Suppressor macrophage treated with lipopolysaccharide for 4 hours (primary cell): ENCODE measurements at places on chromosomes 13 and 19.

DNA sequence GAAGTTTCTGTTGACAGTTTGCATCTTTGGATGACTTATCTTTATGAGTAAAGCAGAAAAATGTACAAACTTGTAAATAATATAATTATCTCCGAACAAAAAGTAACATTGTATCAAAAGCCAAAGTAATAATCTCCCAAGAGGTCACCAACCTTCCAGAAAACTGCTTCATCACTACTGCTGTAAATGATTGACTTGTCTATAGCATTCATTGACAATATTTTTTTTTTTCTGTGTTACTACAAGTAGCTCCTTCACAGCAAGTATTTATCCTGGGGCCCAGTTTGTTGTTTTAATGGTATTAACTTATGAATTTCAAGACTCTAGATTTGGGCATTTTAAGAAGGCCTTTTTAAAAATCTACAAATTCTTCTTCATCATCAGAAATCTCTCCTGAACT lies 242.4 kb downstream of the KLF12 start:
- no peak for DNase-seq

DNA sequence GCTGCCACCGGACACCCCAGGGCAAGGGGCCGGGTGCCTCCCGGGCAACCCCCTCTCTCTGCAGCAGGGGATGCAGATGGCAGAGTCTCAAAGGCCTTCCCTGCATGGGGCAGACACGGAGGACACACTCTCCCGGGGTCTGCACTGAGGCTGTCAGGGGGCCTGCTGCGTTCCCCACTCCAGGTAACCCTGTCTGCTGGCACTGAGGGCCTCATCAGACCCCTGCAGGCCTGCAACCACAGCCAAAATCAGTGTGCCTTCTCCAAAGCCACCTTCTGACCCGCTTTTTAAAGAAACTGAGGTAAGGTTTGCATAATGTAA lies 93.9 kb downstream of the GNG7 start:
- DNase-seq, result no peak

DNA sequence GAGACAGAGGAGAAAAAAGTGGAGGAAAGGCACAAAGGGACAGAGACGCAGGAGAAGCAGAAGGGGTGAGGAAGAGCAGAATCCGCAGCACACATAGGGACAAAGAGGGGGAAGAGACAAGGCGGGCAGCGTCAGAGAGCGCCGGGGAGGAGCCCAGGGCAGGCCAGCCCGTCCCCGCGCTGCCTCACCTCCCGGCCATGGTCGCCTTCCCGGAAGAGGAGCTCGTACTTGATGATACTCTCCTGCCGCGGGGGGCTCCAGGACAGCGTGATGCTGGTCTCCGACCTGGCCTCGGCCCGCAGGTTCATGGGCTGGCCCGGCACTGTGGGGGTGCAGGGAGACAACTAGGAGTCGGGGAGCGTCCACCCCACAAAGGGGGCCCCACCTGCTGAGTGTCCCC lies 100.6 kb downstream of the PTPRS start:
- no peak for DNase-seq

DNA sequence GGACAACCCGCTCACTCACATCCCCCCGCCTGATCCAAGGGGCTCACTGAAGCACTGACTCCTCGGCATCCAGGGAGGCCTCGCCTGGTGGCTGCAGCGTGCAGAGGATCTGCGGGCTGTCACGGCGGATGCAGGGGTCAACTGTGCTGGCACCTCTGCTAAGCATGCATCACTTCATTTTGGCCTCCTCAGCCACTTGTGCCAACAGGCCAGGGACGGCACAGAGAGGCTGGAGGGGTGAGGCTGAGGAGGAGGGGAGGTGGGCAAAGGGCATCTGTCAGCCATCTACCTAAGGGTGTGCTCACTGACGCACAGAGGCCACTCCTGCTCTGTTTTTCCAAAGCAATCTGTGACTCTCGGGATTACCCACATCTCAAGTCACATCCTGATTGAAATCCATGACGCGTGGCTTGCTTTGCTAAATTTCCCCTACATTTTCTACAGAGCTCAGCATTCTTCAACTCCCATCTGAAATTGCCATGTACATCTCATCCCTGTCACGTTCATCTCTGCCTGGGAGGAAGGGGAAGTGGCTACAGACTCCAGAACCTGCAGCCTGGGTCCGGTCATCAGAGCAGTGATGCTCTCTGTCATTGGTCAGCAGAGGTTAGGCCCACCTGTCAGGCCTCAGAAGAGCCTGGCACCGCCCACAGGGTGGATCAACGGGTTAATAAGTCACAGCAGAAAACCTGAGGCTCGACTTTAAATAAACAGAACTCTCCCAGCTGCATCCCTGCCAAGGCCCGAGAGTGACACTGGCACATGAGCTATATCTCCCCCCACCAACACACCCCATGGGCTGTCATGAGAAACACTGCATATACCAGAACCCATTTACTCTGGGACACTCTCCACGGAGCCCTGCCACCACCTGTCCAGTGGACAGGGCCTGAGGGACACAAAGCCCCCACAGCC lies 17.6 kb downstream of the ELL start:
- peak; percentile 84 for DNase-seq

GRCh38 chr19:12828494-12828893 lies 5.9 kb downstream of the RTBDN start:
- no peak for DNase-seq

DNA sequence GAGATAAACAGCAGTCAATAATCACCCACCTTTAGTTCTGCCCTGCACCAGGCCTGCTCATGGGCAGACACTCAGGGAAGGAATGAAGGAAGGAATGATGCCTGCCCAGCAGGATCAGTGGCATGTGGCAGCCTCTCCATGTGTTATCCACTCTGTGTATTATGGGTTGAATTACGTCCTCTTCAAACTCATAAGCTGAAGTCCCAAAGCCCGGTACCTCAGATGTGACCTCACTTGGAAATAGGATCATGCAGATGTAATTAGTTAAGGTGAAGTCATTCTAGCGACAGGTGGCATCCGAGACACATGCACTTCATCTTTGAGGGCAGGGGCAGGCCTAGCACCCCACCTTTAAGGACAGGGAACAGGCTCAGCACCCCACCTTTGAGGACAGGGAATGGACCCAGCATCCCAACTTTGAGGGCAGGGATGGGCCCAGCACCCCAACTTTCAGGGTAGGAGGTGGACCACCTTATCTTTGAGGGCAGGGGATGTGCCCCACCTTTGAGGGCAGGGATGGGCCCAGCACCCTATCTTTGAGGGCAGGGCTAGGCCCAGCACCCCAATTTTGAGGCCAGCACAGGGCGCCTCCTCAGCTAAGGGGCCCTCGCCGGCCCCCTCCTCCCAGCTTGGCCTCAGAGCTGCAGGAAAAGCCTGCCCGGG lies 127.6 kb downstream of the URI1 start:
- no peak for DNase-seq

- no peak for DNase-seq
Observed at GRCh38 chr13:33872005-33872351, 54.0 kb downstream of the RFC3 start.

- DNase-seq, result no peak
Observed at GRCh38 chr19:49520705-49521319, 7.0 kb upstream of the RCN3 start.

- no peak for DNase-seq
Observed at GRCh38 chr13:49348751-49349150, 95.1 kb downstream of the CAB39L start.

DNA sequence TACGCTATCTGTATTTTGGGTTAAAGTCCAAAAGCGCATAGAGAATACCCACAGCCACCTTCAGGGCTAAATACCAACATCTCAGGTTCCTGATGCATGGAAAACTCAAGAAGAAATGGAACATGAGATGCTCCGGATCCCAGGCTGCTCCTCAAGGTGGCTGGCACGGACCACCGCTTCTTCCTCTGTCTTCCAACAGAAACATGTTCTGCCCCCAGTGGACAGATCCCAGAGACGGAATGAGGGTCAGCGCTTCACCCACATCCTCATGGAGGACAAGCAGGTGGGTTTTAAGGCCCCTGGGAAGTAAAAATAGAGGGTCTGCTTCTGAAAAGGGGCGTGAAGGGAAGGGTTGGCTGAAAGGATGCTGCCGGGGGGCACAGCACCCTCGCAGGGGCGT lies 17.3 kb downstream of the COL4A1 start:
- no peak for DNase-seq

GRCh38 chr19:17538684-17539237 lies 16.7 kb upstream of the COLGALT1 start:
- DNase-seq, result peak; percentile 23

GRCh38 chr19:45881909-45882528 lies 3.9 kb downstream of the IRF2BP1 start:
- no peak for DNase-seq

- peak; percentile 70 for DNase-seq
Observed at GRCh38 chr13:40969169-40969901, 49.8 kb downstream of the ELF1 start.

GRCh38 chr13:54989418-54989817 lies 1960.8 kb downstream of the OLFM4 start:
- no peak for DNase-seq

DNA sequence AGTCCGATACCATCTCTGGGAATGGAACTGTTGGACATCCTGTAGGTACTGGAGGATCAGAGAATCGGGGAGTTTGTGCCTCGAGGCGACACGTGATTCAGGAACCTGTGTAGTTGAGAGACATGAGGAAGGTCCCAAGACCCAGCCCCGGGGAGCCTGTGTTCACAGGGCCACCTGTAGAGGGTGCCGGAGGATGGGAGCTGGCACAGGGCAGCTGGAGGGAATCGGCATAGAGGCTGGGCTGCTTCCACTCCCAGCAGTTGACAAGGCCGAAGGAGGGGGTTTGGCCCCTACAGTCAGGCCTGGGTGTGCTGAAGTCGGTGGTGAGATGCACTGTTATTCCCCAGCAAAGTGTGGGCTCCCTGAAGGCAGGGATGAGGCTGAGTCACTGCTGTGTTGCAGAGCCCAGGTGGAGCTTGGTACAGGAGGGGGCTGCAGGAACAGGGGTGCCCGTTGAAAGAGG lies 2.5 kb upstream of the ISYNA1 start:
- DNase-seq, result no peak

DNA sequence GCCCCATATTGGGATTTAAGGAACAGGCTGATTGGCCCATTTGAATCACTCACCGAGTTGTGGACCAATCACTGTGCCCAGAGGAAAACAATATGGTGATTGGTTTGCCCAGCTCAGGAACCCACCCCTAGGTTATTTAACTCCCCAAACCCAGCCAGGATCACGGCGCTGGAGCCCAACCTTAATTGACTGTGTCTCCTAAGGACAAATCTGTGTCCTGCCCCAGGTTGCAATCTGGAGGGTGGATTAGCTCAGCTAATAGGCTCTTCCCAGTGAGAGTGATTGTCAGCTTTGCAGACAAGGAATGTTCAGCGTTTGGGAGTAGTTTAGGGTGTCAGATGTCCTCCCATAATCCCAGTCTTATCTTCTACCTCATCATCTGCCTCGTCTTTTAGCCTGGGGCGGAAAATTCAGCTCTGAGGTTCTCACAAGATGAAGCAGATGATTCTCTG lies 3.5 kb upstream of the ZNF358 start:
- no peak for DNase-seq

DNA sequence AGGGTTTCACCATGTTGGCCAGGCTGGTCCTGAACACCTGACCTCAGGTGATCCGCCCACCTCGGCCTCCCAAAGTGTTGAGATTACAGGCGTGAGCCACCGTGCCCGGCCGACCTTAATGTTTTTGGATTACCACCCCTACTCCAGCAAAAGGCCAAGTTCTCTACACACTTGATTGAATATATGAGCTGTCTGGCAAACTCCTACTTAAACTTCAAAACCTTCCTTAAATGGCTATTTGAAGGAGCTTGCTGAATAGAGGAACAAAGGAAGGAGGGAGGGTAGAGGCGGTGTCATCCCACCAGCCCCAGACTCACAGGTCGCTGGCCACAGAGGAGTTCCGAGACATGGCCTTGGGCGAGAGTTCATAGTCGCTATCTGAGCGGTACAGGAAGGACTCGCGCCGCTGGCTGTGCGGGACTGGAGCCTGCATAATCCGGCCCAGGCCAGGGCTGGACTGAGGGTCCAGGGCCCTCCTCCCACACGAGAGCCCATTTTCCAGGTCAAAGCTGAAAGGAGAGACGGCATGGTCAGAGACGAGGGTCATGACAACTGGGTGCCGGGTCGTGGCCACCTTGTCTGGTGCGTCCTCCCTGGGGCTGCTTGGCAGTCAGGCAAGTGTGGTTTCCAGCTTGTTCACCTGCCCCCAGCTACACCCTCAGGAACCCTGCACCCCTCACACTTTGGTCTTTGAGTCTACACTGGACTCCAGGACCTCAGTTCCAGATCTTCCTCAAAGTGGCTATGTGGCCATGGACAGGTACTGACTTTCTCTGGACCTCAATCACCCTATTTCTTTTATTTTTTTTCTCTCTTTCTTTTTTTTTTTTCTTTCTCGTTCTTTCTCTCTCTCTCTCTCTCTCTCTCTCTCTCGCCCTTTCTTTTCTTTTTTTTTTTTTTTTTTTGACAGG lies 4.2 kb downstream of the PDE4C start:
- no peak for DNase-seq

DNA sequence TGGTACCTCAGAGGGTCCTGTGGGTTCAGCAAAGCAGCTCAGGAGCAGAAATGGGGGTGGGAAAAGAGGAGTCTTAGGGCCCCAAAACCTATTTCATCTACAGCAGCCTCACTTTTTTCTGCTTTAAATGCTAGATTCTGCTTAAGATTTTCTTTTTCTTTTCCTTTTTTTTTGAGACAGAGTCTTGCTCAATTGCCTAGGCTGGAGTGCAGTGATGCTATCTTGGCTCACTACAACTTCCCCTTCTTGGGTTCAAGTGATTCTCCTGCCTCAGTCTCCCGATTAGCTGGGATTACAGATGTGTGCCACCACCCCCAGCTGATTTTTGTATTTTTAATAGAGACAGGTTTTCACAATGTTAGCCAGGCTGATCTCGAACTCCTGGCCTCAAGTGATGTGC lies 30.7 kb upstream of the WDFY2 start:
- peak; percentile 46 for DNase-seq

GRCh38 chr19:36093687-36094086 lies 17.3 kb upstream of the OVOL3 start:
- no peak for DNase-seq

DNA sequence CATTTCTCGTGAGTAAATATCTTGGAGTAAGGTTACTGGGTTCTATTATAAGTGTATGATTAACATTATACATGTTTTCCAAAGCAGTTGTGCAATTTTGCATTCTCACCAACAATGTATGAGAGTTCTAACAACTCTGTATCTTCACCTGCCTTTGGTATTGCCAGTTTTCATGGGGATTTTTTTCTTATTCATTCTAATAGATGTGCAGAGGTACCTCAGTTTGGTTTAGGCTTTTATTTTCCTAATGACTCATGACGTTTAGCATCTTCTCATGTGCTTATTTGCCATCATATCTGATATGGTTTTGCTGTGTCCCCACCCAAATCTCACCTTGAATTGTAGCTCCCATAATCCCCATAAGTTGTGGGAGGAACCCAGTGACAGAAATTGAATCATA lies 7.7 kb upstream of the NUDT15 start:
- DNase-seq, result no peak

- no peak for DNase-seq
Observed at GRCh38 chr13:71068041-71068440, 799.0 kb downstream of the DACH1 start.
